Metanephros (tissue), 2 donors: ENCODE measurements at places on chromosomes 5 and 9. TPM values are rescaled to one million over a fixed set of nuclear protein-coding genes. Genes with fewer than 3 reads are reported as not detected.

IL33 gene
- 11.8 TPM for total RNA-seq

PCDHB13 gene
- 7.9 TPM for total RNA-seq

GRXCR2 gene
- 0.29 TPM for total RNA-seq

PCDHA1 gene
- total RNA-seq: 0.12 TPM

DNAJC21 gene
- total RNA-seq: 23.2 TPM

SNCAIP gene
- total RNA-seq: 34.0 TPM

GRIA1 gene
- total RNA-seq: 1.8 TPM

ARL14EPL gene
- total RNA-seq: not detected

SH3TC2 gene
- total RNA-seq: 1.8 TPM

PLEKHG4B gene
- 10.0 TPM for total RNA-seq

MELK gene
- total RNA-seq: 10.5 TPM

SIT1 gene
- 0.41 TPM for total RNA-seq

CEL gene
- 4.4 TPM for total RNA-seq

BRINP1 gene
- total RNA-seq: 6.7 TPM

SLC9A3 gene
- total RNA-seq: 44.5 TPM

C7 gene
- 392 TPM for total RNA-seq

CTXN3 gene
- 0.47 TPM for total RNA-seq

EQTN gene
- 1.4 TPM for total RNA-seq

SLC2A6 gene
- total RNA-seq: 4.0 TPM

ANKRD18B gene
- 1.6 TPM for total RNA-seq

SPATA31E1 gene
- total RNA-seq: not detected

TYRP1 gene
- total RNA-seq: 2.4 TPM

C5 gene
- total RNA-seq: 9.8 TPM

PCDHGB1 gene
- total RNA-seq: 6.0 TPM

CFAP77 gene
- 0.64 TPM for total RNA-seq

SCGB3A2 gene
- 0.93 TPM for total RNA-seq

CDH9 gene
- total RNA-seq: 10.2 TPM

FAT2 gene
- 11.9 TPM for total RNA-seq

WNK2 gene
- total RNA-seq: 21.3 TPM

SMIM32 gene
- total RNA-seq: 18.6 TPM

FAM169A gene
- total RNA-seq: 24.1 TPM

ANKRD18A gene
- 2.9 TPM for total RNA-seq

LCN10 gene
- 0.47 TPM for total RNA-seq

SLC25A2 gene
- 0.35 TPM for total RNA-seq

SPATA6L gene
- total RNA-seq: 6.5 TPM

TUSC1 gene
- total RNA-seq: 20.9 TPM

ANGPTL2 gene
- total RNA-seq: 17.6 TPM

IL7R gene
- total RNA-seq: 1.6 TPM

RUFY1 gene
- total RNA-seq: 42.9 TPM

CMYA5 gene
- 72.5 TPM for total RNA-seq

NELFB gene
- total RNA-seq: 48.3 TPM

SLC34A3 gene
- 3.0 TPM for total RNA-seq

LHX6 gene
- 3.0 TPM for total RNA-seq

IFNK gene
- total RNA-seq: not detected

ACTBL2 gene
- not detected for total RNA-seq

OR1Q1 gene
- total RNA-seq: not detected

NTNG2 gene
- 4.0 TPM for total RNA-seq

C6 gene
- total RNA-seq: 0.88 TPM

IL13 gene
- total RNA-seq: not detected

ECSCR gene
- total RNA-seq: 24.9 TPM

MARCOL gene
- total RNA-seq: not detected

ZNF366 gene
- total RNA-seq: 4.4 TPM

PCAT7 gene
- 0.06 TPM for total RNA-seq
